ENCODE measurements at places on chromosomes 5 and 9. TPM values are rescaled to one million over a fixed set of nuclear protein-coding genes. Genes with fewer than 3 reads are reported as not detected.

- no peak overlapping the region for H3K27ac ChIP-seq
- H3K27me3 ChIP-seq: peaks cover 10% of the 10 kb centered on the region
- H3K36me3 ChIP-seq: no peaks in the 10 kb centered on the region
- no peaks in the 10 kb centered on the region for H3K4me1 ChIP-seq
- no peak for DNase-seq
Measured at GRCh38 chr9:134551644-134552348, 89.8 kb upstream of the COL5A1 start.

DNA sequence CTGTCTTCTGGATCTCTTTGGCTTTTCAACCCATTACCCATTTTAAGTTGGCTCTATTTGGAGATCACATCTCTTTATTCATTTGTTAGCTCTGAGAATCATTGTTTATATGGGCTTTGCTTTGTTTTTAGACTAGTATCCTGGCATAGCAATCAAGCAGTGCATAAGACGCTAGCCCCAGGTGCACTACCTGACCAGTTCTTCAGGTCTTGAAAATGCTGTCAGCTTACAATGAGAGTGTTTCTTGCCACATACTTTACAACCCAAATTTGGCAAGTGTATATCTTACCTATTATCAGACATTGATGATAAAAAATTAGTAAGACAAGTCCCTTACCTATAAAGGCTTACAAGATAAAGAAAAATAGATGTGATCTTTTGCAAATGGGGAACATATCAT is 12.2 kb downstream of the OXCT1 start:
- H3K4me3 ChIP-seq: no peak overlapping the region
- H3K27ac ChIP-seq: peak overlapping the region; percentile 32
- peaks cover 38% of the 10 kb centered on the region for H3K36me3 ChIP-seq
- H3K27me3 ChIP-seq: no peaks in the 10 kb centered on the region
- peaks cover 38% of the 10 kb centered on the region for H3K4me1 ChIP-seq
- no peak for DNase-seq

The GSN gene
- total RNA-seq: 1.9 TPM

DNA sequence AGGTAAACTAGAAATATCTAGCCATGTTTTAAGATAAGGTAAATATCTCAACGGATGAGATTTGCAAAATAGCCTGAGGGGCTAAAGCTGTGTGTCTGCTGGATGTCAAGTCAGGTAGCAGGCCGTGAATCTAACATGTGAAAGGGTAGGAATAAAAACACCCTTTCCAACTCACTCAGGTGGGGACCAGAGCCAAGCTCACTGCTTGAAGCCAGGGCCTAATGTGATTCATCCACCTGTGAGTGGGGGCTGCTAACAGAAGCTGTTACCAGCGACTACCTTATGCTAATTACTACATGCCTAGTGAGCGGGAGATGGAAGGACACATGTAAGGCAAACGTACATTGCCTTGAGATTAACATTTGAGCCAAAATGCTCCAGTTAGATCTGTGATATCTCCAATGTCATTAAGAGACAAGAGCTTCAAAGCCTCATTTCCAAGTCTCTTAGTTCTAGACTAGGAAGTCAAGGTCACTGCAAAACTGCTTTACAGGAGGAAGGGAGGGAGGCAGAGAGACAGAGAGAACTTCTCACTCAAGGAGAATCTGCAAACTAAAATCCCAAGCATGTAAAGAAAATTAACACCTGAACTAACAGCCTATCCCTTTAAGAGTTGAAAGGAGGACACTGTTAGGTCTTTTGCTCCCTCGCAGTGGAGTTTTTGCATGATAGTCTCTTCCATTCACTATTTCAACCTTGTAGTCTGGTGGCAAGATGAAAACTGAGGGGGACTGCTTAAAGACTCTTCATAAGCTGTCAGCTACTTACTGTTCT is 141.6 kb upstream of the RPS23 start:
- no peaks in the 10 kb centered on the region for H3K36me3 ChIP-seq
- no peak for DNase-seq
- H3K27ac ChIP-seq: no peak overlapping the region
- no peaks in the 10 kb centered on the region for H3K4me1 ChIP-seq

DNA sequence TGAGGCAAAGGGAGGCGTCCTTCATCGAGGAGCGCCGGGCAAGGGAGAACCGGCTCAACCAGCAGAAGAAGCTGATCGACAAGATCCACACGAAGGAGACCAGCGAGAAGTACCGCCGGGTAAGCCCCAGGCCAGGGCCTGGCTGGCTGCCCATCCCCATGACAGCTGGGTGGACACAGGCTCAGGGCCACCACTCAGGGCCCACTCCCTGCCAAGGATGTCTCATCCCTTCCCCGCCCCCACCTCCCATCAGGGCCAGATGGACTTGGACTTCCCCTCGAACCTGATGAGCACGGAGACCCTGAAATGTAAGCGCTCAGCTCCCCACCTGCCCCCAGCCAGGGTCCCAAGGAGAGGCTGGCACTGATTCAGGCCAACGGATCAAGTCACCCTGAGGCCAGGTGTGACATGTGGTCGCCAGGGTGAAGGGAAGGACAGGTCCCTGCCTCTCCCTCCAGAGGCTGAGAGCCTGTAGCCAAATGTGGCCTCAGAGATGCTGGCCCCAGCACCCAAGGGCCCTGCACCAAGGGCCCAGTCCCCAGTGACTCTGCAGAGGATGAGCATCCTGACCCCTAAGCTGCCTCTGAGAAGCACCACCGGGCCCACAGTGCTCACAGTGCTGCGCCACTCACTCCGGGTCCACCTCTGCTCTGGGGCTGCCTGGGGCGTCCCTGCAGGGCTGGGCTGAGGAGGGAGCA is 3.1 kb upstream of the RABL6 start:
- peaks cover 4% of the 10 kb centered on the region for H3K27me3 ChIP-seq
- H3K4me3 ChIP-seq: no peak overlapping the region
- H3K4me1 ChIP-seq: peaks cover 32% of the 10 kb centered on the region
- no peak for DNase-seq
- H3K36me3 ChIP-seq: peaks cover 2% of the 10 kb centered on the region

- no peaks in the 10 kb centered on the region for H3K36me3 ChIP-seq
- no peaks in the 10 kb centered on the region for H3K4me1 ChIP-seq
- DNase-seq: no peak
- no peak overlapping the region for H3K4me3 ChIP-seq
- peaks cover 12% of the 10 kb centered on the region for H3K27me3 ChIP-seq
Measured at GRCh38 chr9:70003901-70004714, 39.5 kb upstream of the MAMDC2 start.

Measured in activated CD4-positive, alpha-beta T cell treated with anti-CD3 and anti-CD28 coated beads for 36 hours (primary cell).